ENCODE measurements at places on chromosomes 1 and 21.

DNA sequence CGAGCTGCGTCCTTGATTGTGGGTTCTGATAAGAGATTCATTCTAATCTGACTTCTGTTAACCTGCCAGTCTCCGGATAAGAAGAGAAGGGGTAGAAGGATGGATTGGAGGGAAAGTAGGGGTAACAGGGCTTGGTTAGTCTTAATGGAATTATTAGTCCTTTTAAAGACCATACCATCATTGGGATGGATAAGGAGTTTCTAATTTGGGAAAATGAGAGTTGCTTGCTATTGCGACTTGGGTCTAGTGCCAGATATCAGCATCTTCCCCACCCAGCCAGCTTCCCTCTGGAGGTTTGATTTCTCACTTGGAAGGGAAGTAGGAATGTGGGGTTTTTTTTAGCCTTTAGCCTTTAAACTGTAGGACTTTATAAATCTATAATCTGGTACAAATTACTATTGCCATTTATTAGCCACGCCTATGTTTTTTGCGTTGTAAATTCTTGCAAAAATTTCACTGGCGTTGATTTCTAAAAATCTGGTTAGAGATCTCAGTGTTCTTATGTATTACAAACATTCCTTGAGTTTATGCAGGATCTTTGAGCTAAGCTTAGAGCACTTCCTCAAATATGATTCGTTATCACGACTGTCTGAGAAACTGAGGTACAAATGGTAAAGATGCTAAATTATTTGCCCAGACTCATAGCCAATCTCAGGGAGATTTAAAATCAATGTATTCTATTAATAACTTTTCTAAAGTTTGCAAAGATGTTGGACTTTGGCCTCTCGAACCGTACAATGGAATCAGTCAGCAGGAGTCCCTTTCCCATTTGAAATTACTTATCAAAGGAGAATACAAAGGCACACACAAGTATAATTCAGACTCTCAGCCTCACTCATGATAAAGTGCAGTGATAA, 1.3 kb downstream of the FAM20B start:
- no peak for DNase-seq

- DNase-seq = peak; percentile 50
Measured at GRCh38 chr1:153565529-153566374, at the start of gene S100A2. S100A2 (minus strand) TSS chr1:153565844; CDS start chr1:153563877, 1,967 bp downstream.

GRCh38 chr1:204359474-204360255, at the start of gene PLEKHA6:
PLEKHA6 (minus strand) TSS chr1:204359929; CDS start chr1:204273727, 86,202 bp downstream.
- DNase-seq = no peak

DNA sequence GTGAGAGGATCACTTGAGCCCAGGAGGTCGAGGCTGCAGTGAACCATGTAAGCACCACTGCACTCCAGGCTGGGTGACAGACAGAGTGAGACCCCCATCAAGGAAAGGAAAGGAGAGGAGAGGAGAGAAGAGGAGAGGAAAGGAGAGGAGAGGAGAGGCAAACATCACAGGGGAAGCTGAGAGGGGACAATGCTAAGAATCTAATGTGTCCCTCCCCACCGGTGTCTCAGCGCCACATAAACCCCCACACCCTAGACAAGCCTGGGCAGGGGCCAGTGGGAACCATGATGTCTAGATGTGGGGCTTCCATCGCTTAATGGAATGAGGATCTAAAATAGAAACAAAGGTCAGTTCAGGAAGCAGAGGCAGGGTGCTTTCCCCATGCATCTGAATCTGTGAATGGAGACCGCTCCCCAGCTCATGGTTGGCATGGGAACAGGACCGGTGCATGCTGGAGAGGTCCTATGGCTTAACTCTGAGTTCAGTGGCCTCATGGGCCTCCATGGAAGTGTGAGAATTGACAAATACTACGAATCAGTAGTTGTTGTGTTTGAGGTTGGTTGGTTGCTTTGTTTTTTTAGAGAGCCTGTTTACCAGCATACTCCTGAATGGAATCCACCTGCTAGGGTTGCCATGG, 16.3 kb upstream of the LAPTM5 start:
- no peak for DNase-seq

- no peak for DNase-seq
Measured at GRCh38 chr1:33494929-33495328, 22.5 kb downstream of the ZSCAN20 start.

DNA sequence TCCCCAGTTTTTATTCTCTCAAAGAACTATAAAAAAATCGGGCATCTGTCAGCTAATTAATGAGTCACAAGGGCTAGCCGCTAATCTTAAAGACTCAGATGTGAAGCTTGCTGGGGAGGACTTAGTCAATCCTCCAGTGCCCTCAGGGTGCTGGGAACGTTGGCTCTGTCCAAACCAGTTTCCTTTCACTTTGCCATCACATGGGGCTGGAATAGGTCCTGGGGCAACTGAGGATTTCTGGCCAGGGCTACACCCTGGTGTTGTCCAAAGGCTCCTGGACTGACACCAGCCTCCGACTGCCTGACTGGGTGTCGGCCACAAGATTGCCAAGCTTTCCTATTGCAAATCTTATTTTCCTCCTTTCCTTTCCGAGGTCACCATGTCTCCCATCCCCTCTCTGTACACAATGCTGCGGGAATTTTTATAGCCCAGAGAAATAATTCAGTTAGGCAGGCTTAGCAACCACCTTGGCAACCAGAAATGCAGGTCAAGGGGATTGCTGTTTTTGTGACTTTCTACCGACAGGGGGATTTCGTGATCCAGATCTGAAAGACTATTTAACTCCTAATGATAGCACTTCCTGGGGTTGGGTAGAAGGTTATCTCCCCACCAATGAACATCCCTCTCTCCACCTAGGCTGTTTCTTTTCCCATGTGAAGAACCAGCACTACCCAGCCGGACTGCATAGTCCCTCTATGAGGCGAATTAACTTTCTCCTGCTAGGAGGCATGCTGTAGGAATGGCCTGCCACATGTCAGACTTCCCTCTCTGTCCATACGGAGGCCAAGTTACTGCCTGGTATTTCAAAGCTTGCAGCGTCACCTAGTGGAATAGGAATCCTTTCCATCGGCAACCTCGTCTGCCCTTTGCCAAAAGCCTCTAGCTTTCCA, 29.9 kb upstream of the CTBS start:
- no peak for DNase-seq

DNA sequence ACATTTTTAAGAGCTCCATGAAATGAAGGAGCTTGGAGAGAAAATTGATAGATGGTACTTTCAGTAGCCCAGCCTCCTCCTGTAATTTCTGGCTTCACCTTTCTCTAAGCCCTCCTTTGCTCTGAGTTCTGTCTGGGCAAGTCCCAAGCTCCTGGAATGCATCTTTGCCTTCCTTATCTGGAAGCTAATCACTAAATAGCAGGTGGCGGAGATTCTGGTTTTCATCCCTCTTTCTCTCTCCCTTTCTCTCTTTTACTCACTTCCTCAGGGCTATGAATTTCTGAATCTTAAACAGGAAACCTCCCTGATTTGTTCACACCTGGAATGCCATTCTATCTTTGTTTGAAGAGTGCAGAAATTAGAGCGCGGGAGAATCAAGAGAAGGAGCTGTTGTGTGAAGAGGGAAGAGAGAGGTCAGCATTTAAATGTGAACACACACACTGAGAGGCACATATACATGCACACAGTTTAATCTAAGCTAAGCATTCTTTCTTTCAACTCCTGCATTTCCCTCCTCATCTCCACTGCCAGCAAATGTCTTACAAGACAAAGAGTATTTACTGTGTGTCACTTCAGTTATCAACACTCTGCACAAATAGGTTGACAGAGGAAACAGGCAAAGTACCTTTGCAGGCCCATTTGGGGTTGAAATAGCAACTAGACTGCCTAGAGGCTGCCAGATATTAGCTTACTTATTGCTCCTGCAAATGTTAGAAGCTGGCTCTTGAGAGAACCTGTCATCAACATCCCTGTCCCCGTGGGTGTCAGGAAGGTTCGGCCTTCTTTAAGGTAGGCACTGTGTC, 199.4 kb upstream of the CAMK1G start:
- no peak for DNase-seq

DNA sequence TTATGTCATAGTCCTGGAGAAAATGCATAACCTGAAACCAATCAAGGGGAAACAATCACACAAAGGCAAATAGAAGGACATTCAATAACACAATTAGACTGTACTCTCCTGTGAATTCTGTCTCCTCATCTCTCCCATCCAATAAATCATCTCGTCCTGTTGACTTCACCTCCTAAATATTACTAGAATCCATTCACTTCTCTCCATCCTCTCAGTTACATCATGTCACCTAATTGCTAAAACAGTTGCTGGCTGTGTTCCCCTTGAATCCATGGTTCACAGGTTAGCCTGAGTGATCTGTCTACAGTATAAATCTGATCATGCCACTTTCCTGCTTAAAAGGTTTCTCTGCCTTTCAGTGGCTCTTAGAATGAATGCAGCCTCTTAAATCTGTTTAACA, 220.2 kb downstream of the TGFB2 start:
- DNase-seq = no peak

GRCh38 chr1:24954631-24955030, 24.6 kb upstream of the RUNX3 start:
- DNase-seq = no peak

DNA sequence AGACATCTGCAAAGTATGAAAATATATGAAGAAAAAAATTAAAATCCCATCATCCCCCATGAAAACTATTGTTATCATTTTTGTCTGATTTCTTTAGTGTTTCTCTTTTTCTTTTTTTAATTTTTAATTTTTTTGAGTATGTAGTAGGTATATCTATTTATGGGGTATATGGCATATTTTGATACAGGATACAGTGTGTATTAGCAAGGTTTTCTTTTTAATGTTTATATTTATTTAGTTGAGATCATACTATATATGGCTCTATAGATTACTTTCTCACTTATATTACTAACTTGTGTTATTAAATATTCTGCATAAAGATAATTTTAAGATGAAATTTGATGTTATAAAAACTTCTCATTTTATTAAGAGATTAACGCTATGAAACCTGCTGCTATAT, 11.4 kb downstream of the LGALS8 start:
- no peak for DNase-seq

- DNase-seq = no peak
Measured at GRCh38 chr21:35510957-35511695, 462.0 kb upstream of the RUNX1 start.

GRCh38 chr1:230972855-230973271, 5.8 kb downstream of the TTC13 start:
- DNase-seq = peak; percentile 38

DNA sequence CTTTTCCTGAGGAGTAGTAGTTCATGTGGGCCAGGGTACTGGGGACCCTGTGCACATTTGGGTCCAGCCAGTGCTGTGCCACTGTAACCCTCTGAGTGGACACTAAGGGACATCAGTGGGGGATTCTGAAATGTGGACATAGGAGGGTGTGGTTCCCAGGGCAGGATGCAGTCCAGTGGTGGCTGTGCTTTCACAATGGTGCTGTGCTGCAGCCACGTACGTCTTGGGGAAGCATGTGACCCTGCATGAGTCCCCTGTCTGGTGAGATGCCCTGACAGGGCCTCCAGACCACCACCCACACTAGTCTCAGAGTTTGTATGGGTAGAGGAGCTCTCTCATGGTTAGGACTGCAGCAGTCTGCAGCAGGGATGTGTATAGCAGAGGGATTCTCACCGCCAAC, 37.8 kb upstream of the WNT2B start:
- DNase-seq = no peak

GRCh38 chr1:201605385-201606010, 66.6 kb downstream of the NAV1 start:
- no peak for DNase-seq

- DNase-seq = no peak
Measured at GRCh38 chr21:46477765-46478164, 19.1 kb downstream of the DIP2A start.

DNA sequence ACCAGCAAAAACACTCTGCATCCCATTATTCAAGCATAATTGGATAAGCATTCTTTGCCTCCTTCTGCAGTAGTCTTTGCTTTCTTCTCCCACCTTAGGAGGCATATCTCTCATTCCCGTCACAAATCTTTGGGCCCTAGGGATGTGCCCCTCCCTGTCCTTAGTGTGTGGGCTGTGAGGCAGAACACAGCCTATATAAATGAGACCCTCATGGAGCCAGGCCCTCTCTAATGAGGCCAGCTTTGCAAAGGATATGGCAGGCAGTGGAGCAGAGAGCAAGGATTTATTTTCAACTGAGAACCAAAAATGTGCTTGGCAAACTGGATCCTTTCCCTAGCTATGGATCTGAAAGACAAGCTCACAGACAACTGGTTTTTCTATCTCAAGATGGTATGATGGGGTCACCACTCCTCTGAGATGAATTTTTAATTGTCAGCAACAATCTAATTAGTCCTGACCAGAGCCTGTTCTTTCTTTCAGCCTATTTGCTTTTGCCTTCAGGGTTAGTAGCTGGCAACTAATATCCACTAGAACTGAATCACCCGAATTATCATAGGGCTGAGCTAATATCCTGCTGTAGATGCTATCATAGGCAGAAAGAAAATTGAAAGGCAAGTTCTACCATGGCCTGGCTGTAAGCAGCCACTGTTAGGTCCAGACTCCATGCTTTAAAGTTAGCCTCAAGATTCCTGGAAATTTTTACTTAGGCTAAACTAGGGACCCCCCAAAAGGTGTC, 134.2 kb downstream of the SYT2 start:
- DNase-seq = no peak

- no peak for DNase-seq
Measured at GRCh38 chr1:170660281-170660713, 3.6 kb upstream of the PRRX1 start.

- no peak for DNase-seq
Measured at GRCh38 chr1:155648207-155649147, 38.5 kb downstream of the MSTO1 start.

GRCh38 chr1:17922833-17923232, 167.7 kb downstream of the ACTL8 start:
- DNase-seq = no peak

GRCh38 chr21:41680444-41681347, 86.2 kb downstream of the RIPK4 start:
- no peak for DNase-seq

- DNase-seq = no peak
Measured at GRCh38 chr1:192936313-192937018, 122.7 kb downstream of the UCHL5 start.

DNA sequence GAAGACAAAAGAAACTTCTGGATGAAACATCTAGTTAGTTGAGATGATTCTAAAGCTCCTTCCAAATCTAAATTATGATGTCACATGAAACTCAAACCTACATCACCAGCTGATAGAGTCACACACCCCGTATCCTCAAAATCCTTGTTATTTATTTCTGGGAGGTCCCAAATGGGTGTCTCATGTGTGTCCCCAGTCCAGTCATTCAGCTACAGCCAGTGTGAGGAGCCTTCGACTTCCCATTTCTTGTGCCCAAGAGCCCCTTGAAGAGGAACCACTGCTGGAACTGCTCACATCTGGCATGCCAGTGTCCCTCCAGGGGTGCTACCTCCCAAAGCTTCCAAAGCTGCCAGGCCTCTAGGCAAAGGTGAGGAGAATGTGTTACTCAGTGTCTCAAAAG, 32.5 kb upstream of the KCNA3 start:
- no peak for DNase-seq

GRCh38 chr1:214102907-214103306, 115.1 kb downstream of the PROX1 start:
- DNase-seq = no peak

- no peak for DNase-seq
Measured at GRCh38 chr1:117639741-117640140, 33.9 kb downstream of the TENT5C start.

All from activated CD8-positive, alpha-beta memory T cell treated with anti-CD3 and anti-CD28 coated beads, Interleukin-2, amount 50 U/mL, for 4 hours (primary cell).